Panc1 (cell line): ENCODE measurements at places on chromosomes 5 and 9.

DNA sequence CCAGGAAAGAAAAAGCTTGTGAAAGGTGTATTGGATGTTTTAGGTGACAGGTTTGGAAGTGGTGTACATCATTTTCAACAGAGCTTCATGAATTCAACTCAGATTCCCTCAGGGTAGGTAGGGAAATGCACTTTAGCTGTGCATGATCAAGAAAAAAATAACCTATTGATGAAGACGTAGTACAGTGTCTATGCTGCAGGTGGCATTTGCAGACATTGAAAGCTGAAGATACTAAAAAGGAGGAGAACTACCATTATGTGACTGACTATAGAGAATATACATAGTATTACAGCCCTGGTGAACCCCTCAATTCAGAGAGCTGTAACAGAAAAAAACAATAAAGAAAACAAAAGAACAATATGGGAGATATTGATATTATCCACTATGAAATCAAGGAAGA lies 2344.7 kb upstream of the ACO1 start:
- no peak for DNase-seq

GRCh38 chr9:91162784-91163443 lies 198.8 kb downstream of the AUH start:
- no peak for DNase-seq

GRCh38 chr5:89534331-89534730 lies 651.3 kb upstream of the MEF2C start:
- no peak for DNase-seq

- no peak for DNase-seq
Measured at GRCh38 chr9:85402551-85402950, 339.2 kb downstream of the AGTPBP1 start.

DNA sequence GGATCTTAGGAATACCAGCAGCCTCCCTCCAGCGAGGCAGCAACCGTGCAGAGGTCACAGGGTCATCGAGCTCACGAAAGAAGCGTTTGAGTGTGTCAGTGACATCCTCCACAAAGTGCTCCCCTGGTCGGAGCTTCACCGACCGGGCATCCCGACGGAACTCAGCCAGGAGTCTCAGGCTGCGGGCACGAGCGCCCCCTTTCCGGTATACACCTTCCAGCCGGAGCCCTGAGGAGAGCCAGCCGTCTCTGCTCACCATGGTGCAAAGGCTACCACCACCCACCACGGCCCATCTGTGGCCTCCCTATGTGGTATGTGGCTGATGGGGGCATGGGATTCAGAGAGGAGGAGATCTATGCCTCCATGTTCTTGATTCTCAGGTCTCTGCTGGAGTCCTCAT lies 10.8 kb upstream of the FCHSD1 start:
- no peak for DNase-seq

GRCh38 chr5:60960591-60960990 lies 15.6 kb downstream of the NDUFAF2 start:
- no peak for DNase-seq

- no peak for DNase-seq
Measured at GRCh38 chr5:127111112-127111511, 37.8 kb upstream of the C5orf63 start.

DNA sequence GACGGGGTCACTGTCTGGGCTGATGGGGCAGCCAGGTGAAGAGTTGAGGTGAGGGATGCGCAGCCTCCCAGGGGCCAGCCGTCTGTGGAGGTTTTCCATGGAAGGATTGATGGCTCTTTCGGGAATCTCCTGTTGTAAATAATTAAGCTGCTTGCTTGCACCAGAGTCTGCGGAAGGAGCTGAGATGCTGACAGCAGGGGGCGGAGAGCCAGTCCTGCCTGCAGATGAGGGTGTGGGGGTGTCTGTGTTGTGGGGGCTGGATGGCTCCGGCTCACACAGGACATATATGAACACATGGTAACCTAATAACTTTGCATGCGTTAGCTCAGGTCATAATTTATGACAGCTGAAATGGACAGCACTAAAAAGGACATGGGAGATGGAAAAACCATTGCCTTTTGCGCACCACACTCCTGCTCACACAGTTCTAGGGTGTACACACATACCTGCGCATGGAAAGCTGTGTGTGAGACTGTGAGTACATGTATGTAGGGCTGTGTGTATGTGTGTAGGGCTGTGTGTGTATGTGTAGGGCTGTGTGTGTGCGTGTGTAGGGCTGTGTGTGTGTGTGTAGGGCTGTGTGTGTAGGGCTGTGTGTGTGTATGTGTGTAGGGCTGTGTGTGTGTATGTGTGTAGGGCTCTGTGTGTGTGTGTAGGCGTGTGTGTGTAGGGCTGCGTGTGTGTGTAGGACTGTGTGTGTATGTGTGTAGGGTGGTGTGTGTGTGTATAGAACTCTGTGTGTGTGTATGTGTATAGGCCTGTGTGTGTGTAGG lies 36.8 kb upstream of the SEMA4D start:
- no peak for DNase-seq
